NCI-H2081 treated with DMSO at 0.1 percent for 48 hours (cell line): ENCODE measurements at places on chromosomes 5 and 9.

DNA sequence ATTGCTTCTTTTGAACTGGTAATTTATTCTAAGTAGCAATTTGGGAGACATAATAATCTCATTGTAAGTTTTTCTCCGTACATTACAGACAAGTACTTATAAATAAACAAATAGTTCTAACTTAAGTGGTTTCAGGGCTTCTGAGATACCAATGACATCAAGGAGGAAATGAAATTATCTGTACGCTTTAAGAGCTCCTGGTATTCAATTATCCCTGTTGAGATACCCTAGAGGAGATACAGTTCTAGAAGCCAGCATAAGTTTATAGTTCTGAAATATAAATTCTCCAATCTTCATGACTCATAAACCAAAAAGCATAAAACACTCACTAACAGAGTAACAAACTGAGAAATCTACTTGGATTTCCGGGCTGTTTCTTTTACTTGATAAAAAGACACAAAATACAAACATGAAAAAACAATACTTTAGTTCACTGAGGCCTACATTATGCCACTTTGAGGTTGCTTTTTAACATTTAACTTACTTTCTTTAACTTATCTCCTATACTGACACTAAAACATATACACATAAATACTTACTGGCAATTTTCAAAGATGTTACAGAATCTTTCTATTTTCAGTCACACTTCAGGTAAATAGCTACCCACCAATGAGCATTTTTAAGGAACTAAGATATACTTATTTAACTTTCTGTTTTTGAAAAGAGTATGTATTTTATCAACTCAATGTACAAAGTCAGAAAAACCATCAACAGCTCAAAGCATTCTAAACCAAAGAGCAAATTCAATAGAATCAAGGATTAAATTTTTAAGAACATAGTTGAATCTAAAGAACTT lies 7.5 kb downstream of the DCTN4 start:
- DNase-seq: no peak

DNA sequence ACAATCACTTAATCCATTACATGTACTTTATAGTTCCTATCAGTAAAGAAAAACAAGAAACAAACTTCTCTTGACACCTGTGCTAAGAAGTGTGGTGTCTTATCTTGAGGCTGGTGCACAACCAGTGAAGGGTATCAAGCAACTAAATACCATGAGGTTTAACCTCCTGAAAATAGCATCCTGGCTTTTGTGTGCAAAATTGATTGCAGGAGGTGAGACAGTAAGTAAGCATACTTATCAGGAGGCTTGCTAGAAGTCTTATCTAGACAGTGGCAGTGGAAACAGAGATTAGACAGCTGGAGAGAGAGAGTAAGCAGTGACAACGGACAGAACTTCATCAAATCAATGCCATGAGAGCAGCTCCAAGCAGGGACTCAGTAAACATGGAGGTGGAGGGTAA lies 730.3 kb downstream of the DNAH5 start:
- no peak for DNase-seq

DNA sequence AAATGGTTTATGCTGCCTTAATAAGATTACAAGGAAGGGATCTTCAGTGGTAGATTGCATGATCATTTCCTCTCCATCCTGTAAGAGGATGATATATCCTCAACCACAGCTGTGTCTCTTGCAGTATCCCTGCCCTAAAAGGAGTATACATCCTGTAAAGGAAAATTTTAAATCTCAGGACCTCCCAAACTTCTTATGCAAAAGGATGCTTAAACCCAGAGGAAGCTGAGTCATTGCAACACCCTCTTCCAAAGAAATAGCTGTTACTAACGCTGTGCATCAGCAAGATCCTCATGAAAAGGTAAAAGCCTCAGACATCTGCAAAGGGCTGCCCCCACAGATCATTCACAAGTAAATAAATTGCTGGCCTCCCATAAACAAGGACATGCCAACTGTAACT lies 599.0 kb downstream of the PRELID2 start:
- DNase-seq: no peak

DNA sequence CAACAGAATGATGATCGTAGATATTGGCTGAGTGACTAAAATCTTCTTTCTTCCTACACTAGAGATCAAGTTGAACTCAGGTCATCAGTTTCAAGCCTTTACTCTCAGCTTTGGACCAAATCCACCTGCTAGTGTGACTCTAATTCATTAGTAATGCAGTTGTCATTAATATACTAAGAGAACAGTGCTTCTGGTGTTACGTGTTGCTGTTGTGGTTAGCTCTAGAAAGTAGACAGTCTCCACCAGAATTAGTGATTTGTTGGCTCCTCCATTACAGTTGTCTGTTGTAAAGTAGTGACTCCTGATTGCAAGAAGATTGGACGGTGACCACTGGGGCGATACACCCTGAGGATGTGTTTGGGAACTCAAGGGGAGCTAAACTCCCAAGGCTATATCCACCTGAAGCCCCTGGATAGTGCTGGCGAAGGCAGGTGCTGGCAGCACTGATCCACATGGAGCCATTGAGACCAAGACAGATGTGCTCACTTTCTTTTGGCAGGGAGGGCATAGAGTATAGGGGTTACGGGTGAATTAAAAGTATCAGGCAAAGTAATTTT lies 3.1 kb downstream of the CAMK4 start:
- DNase-seq: no peak

- DNase-seq: no peak
Measured at GRCh38 chr5:16842896-16843295, 93.2 kb downstream of the MYO10 start.

DNA sequence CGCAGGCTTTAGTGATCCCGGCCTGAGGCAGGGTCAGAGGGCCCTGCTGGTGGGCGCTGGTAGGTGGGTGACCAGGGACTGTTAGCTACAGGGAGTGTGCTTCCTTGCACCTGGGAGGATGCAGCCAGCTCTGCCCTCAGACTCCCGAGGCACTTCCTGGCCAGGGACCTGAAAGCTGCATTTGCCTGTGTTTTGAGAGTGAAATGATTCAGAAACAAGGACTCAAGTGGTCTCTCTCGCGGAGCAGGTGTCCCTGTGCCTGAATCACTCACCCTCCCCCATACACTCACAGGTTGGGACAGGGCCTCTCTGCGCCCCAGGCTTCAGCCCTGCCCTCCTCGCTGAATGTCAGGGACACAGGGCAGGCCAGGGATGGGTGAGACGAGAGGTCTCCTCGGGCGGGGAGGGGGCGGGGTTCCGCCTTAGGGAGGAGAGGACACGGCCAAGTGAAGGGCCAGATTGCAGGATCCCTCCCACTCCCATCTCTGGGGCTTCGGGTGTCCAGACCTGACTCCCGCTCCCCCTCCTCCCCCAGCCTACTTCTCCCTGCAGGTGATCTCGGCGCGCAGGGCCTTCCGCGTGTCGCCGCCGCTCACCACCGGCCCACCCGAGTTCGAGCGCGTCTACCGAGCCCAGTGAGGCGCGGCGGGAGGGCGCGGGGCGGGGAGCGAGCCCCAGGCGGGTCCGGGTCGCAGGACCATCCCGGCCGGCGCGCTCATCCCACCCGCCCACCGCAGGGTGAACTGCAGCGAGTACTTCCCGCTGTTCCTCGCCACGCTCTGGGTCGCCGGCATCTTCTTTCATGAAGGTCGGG lies 1.5 kb downstream of the LTC4S start:
- no peak for DNase-seq

DNA sequence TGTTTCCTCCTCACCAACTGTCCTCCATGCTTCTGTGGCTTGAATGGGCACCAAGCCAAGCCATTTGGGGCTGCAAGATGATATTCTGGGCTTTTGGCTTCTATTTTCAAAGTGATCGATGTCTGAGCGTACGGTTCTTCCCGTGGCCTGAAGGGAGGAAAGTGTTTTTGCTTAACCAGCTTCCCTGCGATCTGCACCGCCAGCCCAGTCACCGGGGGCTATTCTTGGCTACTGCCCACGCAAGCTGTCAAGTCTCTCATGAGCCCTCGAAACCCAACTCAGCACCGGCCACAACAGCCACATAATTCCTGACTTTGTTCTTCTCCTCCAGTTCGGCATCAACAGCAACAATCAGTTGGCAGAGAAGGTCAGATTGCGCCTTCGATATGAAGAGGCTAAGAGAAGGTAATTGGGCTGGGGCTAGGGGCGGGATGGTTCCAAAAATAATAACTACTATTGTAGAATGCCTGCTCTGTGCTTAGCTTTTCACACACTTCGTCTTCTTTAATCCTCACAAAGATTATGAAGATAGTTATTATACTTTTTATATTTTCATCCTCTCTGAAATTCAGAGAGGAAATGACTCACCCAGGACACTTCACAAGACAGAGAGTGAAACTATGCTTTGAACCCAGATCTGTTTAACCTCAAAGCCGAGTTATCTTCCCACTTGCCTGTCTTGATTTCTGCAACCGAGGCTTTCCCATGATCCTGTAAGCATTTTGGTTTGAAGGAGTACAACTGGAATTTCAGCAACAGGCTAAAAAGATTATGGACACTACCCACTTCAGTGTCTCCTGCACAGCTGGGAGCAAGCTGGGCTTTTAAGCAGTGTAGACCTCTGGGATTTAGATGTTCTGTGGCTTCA lies 76.4 kb upstream of the RARS1 start:
- no peak for DNase-seq

GRCh38 chr5:91381774-91382359 lies 1.2 kb downstream of the ARRDC3 start:
- peak; percentile 26 for DNase-seq
